ENCODE measurements at places on chromosomes 16 and 17.

DNA sequence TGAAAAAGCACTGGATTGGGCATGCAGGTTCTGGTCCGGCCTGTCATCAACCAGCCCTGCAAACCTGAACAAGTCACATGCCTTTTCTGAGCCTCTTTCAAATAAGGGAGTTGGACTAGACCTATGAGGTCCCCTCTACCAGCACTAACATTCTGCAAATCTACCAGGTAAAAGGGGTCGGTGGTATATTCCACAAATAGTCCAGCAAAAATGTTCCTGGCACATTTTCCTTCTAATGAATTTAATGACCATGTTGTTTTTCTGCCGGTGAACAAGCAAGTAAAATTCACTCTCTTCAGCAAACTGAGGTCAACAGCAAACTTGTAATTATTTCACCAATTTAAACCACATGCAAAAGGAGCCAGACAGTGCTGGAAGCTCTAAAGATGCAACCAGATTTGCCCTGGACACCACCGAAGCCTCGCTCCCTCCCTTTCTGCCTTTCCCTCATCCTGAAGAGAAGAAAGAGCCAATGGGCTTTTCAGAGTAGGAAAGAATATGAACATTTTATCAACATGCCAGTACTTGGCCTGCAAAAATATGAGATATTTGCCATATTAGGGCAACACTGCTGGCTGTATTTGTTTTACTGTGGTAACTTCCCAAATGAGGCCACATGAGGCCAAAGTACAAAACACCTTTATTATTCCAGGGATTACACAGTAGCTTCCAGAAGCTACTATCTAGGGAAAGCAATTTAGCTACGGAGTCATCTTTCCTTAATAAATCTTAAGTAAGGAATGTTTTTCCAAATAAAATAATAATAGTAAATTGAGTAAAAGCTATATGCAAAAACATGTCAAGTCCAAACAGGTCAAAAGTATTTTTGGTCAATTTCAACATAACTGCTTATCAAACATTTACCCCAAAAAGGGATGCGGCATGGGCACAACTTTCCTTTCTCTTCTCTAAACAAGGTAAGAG lies 45.0 kb downstream of the USP31 start:
- no peak for DNase-seq

DNA sequence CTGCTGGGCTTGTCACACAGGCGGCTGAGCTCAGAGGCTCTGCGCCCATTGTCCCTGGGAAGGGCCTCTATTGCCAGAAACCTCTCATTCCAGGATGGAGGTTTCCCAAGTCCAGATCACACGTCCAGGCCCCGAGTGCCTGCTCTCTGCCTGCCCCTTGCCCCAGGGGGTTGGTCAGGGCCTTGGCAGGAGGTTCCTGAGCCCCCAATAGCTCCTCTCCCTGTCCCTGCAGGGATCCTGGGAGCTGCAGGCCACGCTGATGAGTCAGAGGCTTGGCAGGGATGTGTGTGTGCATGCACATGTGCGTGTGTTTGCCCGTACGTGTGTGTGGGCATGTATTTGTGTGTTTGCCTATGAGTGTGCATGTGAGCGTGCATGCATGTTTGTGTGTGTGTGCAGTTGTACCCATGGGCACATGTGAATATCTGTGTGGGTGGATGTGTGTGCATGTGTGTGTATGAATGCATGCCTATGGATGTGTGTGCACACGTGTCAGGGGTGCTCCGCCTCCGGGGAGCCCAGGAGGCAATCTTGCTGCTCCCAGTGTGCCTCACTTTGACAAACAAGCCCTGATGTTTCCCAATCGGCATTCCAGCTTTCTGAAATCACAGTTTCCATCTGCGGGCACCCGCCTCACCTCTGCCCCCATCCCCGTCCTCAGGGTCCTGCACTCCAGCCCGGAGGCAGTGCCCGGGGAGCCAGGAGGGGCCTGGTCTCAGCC lies 98.4 kb upstream of the GSE1 start:
- no peak for DNase-seq

DNA sequence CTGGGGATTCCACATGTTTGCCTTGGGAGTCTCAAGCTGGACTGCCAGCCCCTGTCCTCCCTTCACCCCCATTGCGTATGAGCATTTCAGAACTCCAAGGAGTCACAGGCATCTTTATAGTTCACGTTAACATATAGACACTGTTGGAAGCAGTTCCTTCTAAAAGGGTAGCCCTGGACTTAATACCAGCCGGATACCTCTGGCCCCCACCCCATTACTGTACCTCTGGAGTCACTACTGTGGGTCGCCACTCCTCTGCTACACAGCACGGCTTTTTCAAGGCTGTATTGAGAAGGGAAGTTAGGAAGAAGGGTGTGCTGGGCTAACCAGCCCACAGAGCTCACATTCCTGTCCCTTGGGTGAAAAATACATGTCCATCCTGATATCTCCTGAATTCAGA lies 28.9 kb downstream of the CDRT15 start:
- no peak for DNase-seq

GRCh38 chr16:66581246-66581952 lies 2.1 kb downstream of the CMTM2 start:
- DNase-seq = no peak

- no peak for DNase-seq
Measured at GRCh38 chr16:72673118-72673517, 374.8 kb downstream of the ZFHX3 start.

GRCh38 chr17:61233991-61234750 lies 165.5 kb upstream of the TBX2 start:
- DNase-seq = no peak

- no peak for DNase-seq
Measured at GRCh38 chr17:42891539-42892152, 9.0 kb upstream of the G6PC1 start.

DNA sequence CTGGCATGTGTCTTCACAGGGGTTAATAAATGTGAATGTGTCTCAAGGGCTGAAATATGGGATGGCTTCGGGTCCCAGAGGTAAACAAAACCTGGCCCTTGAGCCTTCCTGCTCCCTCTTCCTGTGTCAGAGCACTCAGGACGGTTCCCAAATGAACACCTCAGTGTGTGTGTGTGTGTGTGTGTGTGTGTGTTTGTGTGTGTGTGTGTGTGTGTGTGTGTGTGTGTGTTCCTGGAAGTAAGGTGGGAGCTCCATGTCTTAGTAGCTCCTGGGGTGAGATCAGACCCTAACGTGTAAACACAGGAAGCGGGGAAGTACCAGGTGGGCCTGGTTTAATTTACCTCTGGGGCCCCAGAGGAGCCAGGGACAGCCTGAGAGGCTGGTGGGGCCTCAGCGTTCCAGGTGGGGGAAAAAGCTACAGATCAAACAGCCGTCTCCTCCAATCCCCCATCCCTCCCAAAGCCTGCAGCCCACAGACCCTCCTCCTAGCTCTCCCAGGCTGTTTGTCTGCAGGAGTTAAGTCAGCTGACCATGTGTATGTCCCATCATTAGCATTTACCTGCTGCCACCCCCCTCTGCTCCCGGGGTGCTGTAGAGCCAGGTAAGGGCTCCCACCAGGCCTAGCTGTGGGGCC lies 6.1 kb downstream of the KIF19 start:
- no peak for DNase-seq

GRCh38 chr16:23013484-23013883 lies 135.8 kb downstream of the USP31 start:
- no peak for DNase-seq

DNA sequence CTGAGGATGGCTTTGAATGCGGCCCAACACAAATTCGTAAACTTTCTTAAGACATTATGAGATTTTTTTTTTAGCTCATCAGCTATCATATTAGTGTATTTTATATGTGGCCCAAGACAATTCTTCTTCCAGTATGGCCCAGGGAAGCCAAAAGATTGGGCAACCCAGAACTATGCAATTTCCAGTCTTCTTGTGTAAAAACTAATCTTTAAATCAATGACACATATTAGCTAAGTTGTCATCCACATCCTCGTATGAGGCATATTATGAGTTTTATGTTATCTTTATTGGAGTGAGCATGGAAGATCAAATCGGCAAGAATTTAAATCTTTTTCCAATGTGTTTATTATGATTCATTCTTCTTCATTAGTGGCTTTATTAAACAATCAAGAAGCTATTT lies 198.6 kb upstream of the HSBP1 start:
- DNase-seq = no peak

- no peak for DNase-seq
Measured at GRCh38 chr16:31135535-31136286, at the start of gene PRSS8. PRSS8 (minus strand) TSS chr16:31135727; CDS start chr16:31135498, 229 bp downstream.

- no peak for DNase-seq
Measured at GRCh38 chr17:40075201-40075941, 12.6 kb downstream of the THRA start.

Measured in stimulated activated CD4-positive, alpha-beta T cell treated with anti-CD3 and anti-CD28 coated beads, Interleukin-15, amount 100 ng/mL, for 48 hours (primary cell).